ENCODE measurements at places on chromosomes 5 and 9.

DNA sequence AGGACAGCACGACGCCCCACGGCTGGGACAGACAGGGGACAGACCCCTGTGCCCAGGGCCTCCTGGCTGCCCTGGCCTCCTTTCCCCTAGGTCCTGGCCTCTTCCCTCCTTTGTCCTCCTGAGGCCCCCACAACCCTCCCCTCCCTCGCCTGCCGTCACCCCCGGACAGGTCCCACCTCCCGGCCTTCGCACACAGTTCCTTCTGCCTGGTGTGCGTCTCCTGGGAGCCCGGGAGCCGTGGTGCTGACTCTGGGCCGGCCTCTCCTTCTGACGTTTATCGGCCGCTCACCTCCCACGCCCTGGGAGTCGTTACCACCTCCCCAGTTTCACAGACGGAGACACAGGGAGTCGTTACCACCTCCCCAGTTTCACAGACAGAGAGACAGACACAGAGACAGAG, 25.1 kb upstream of the NOTCH1 start:
- no peak for DNase-seq

GRCh38 chr9:22990349-22990748, 543.7 kb downstream of the DMRTA1 start:
- no peak for DNase-seq

GRCh38 chr9:107044872-107045271, 181.9 kb downstream of the ZNF462 start:
- DNase-seq, result no peak

DNA sequence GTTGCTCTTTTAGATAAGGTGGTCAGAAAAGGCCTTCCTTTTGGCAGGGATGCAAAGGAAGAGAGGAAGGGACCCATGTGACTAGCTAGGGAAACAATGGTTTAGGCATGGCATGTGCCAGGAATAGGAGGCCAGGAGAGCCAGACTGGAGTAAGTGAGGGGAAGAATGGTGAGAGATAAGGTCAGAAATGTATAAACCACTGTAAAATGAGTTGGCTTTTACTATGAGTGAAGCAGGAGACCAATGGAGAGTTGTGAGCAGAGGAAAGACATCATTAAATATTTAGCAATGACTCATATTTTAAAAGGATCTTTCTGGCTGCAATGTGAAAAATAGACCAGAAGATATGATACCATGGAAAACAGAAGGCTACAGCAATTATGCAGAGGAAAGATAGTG, 50.9 kb downstream of the AP3B1 start:
- no peak for DNase-seq

- no peak for DNase-seq
Measured at GRCh38 chr9:113427629-113428028, 17.1 kb downstream of the C9orf43 start.

- no peak for DNase-seq
Measured at GRCh38 chr5:32601623-32602295, 16.4 kb downstream of the SUB1 start.

- DNase-seq, result no peak
Measured at GRCh38 chr5:111299831-111300432, 75.7 kb downstream of the CAMK4 start.

GRCh38 chr9:119761812-119762211, 392.6 kb upstream of the BRINP1 start:
- DNase-seq, result no peak
